ENCODE measurements at places on chromosomes 1 and 21. TPM values are rescaled to one million over a fixed set of nuclear protein-coding genes. Genes with fewer than 3 reads are reported as not detected.

Gene CENPS
- 5.6 TPM for total RNA-seq

- DNase-seq = no peak
Measured at GRCh38 chr1:190176776-190177175, 300.9 kb downstream of the BRINP3 start.

Gene FCRL2
- total RNA-seq = not detected

Gene DNAH14
- total RNA-seq = 11.4 TPM

- no peak for DNase-seq
Measured at GRCh38 chr1:221643404-221644144, 98.3 kb downstream of the DUSP10 start.

DNA sequence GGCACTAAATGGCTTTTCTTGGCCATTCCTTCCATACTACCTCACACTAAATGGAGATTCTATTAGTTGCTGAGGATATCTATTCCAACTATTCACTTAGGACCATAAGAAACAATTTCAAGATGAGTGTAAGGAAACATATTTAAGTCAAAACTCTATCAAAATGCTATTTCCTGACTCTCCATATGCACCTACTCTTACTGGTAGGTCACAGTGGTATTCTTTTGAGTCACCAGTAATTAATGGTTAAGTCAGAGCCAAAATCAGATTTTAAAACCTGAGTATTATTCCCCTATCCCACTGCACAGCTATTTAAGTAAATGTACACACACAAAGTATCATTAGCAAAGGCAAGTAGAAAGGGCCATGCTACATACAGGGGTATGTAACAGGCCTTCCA, 50.3 kb downstream of the ARID4B start:
- DNase-seq = no peak

DNA sequence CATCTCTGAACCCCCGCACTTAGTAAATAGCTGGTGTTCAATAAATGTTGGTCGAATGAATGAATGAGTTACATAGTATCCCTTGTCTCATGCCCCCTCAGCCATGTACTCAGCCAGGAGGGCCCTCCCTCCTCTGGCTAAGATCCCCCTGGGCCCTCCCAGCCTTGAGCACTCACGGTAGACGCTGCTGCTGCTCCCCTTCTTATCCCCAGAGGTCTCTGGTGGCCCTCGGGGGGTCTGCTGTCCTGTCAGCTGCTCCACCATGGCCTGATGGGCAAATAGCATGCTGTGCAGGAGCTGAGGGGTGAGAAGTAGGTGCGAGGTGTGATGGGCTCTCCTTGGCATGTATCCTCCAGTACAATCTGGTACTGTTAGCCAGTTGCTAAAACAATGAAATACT, 1.9 kb downstream of the ETV3L start:
- DNase-seq = no peak

DNA sequence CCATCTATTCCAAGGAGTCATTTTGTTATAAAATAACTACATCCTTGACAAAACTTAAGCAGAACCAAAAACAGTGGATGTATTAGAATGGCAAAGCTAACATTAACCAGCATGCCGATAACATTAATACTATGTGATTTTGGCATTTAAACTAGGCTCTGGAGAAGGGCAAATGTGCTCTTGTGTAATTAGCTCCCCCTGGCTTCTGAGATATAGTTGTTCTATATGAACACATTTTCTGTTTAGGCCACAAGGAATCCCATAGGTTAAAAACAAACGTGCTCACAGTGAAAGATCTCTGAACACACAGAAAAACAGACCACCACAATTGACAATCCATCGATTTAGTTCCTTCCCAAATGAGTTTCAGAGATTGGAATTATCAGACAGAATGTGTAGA, 57.4 kb upstream of the TARS2 start:
- no peak for DNase-seq

- DNase-seq = no peak
Measured at GRCh38 chr1:150484431-150484830, 2.8 kb upstream of the TARS2 start.

- no peak for DNase-seq
Measured at GRCh38 chr1:156465747-156466365, 34.7 kb downstream of the MEF2D start.

Gene GJB5
- total RNA-seq = 91.7 TPM

Gene FCGR3A
- 15.5 TPM for total RNA-seq

Gene SYTL1
- total RNA-seq = 141 TPM

DNA sequence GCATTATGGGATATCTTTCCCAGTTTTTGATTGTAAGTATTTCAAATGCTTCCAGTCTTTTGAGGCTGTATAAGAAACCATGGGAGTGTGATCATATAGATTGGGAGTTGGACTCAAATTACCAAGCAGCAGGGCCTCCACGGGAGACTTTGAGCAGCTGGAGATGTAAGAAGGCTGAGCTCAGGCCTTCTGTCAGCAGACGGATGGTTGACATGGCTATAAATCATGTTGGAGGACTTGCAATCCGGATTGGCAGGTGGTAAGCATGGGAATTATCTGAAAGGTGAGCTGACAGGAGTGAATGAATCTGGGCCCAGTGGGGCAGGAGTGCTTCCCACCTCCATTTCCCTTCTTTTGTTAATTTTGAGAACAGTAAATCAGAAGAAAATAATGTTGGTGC, 83.2 kb upstream of the PPM1J start:
- no peak for DNase-seq

DNA sequence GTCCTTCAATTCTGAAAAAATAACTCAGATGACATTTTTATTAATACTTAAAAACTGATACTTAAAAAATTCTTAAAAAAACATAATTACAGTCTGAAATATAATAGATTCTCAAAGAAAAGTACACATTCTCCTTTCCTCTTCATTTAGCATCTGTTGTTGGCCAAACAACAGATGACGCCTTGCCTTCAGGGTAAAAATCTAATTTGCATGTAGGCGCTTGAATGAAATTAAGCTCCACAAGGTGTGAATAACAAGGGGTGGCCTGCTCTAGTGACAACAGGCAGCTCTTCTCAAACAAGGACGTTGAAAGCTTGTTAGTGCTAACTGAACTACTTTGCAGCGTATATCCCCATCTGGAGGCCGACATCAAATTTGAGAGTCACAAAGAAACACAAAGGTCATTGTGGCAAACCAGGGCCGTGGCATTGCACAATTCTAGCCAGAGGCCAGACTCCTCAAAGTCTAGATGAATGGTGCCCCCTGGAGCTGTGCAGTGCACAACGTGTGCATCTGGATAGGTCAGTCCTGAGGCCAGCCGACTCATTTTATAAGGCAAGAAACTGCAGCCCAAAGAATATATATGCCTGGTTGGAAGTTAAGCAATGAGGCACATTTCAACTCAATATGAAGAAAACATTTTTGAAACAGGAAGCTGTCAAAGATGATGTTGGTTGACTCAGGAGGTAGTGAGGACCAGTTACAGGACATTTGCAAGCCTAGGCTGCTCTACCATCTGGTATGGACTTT, 459.2 kb upstream of the RUNX1 start:
- DNase-seq = no peak

GRCh38 chr1:25616987-25617624, 515 bp downstream of the MAN1C1 start:
- DNase-seq = no peak

GRCh38 chr1:194194724-194195123, 1008.3 kb upstream of the B3GALT2 start:
- DNase-seq = no peak

Gene MROH7
- 4.4 TPM for total RNA-seq

GRCh38 chr1:209305221-209305954, 278.1 kb upstream of the CAMK1G start:
- no peak for DNase-seq

GRCh38 chr1:10693497-10694273, 102.8 kb downstream of the CASZ1 start:
- no peak for DNase-seq

DNA sequence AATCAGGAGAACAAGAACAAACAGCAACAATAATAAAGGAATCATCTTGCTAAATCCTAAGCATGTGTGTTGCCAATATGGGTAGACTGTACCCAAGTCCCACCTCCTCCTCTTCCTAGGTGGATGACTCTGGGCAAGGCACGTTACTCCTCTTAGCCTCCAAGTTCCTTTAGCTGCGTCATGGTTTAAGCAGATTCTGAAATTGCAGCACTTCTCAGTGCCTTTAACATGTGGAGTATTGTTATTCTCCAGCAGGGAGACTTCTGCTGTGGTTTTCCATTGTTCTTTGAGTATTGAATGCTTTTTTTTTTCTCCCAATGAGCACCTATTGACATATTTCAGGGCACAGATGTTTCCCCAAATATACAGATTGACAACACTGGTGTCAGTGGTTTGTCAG, 15.5 kb downstream of the ARHGEF10L start:
- DNase-seq = no peak

GRCh38 chr1:12658531-12659453, 14.9 kb downstream of the AADACL4 start:
- no peak for DNase-seq

Gene CCDC27
- total RNA-seq = not detected

DNA sequence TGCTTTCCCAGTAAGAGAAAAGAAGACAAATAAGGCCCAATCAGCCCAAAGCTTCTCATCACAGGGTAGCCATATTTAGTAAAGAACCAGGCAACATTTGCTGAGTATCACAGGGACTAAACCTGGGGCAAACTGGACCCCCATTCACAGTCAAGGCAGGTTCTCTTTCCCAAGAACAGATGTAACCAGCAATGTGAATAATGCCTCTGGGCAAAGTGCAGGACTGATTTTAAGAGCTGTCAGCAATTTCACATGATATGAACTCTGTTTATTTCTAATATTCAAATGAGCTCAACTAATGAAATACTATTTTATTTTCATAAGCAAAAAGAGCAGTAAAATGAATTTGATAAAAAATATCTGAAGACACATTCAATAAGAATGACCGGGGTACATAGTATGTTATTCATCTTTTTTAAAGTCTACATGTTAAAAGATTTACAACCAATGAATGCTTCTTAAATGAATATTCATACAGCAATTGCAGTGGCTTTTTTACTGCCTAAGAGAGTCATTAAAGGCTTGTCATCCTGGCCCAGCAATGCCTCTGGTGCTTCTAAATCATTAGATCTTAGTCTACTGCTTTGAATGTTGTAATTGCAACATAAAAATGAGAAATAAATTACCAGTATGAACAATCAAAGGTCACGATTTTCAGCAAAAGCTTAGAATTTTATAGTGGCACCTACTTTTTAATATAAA, 308.8 kb downstream of the SMYD3 start:
- DNase-seq = no peak

Gene AMY2A
- not detected for total RNA-seq

Gene IGSF8
- 19.6 TPM for total RNA-seq

Gene S100A2
- total RNA-seq = 949 TPM

- no peak for DNase-seq
Measured at GRCh38 chr21:34988625-34989024, 60.5 kb downstream of the RUNX1 start.

DNA sequence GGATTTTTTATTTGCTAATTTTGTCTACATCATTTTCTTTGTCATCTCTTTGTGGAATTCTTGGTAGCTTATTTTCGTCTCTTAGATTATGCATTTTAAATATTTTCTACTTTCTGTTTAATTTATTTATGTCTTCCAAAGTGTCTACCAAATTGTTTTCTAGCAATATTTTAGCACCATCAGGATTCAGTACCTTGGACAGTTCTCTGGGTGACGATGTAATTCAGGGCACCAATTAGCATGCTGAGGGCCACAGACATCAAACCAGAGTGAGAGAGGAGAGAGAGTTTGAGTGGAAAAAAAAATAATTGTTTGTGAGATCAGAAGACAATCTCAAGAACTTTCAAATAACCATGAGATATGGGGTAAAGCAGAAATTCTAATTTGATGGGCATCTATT, 169.8 kb upstream of the CXADR start:
- DNase-seq = no peak

GRCh38 chr1:98184856-98185255, 264.0 kb upstream of the DPYD start:
- no peak for DNase-seq

- DNase-seq = no peak
Measured at GRCh38 chr1:147853391-147853790, 49.2 kb upstream of the GJA8 start.

Gene UBL4B
- total RNA-seq = not detected

Gene LCE1D
- not detected for total RNA-seq

DNA sequence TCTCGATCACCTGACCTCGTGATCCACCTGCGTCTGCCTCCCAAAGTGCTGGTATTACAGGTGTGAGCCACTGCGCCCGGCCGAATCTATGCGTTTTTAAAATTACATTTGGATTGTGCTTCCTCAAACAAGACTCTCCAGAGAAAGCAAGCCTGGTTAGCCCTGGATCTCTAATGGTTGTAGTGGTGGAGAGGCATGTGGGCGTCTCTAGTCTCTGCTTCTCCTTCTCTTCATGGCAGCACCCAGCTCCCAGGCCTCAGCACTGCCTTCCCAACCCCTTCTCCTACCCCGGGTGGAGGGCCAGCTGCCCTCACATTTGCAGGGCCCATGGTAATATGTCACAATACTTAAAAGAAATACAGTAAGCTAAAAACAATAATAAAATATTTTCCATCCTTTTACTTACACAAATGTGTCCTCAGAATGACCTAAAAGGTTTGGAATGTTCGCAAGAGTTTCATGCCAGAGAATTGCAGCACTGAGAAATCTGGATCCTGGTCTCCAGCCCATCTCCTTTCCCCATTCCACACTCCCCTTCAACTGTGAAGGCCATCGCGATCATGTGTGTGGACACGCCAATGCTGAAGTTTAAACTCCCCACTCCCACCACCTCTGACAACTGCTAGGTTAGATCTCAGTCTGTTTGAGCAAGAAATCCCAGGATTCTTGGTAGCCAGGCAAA, 7.0 kb downstream of the OR14I1 start:
- DNase-seq = no peak

Gene ITGB2
- 27.3 TPM for total RNA-seq

Gene SPRR2F
- total RNA-seq = 0.76 TPM

Gene LRRC8B
- 19.5 TPM for total RNA-seq

- no peak for DNase-seq
Measured at GRCh38 chr1:205240569-205240968, 12.8 kb downstream of the TMCC2 start.

GRCh38 chr1:210244746-210245367, 12.3 kb downstream of the SERTAD4 start:
- no peak for DNase-seq

DNA sequence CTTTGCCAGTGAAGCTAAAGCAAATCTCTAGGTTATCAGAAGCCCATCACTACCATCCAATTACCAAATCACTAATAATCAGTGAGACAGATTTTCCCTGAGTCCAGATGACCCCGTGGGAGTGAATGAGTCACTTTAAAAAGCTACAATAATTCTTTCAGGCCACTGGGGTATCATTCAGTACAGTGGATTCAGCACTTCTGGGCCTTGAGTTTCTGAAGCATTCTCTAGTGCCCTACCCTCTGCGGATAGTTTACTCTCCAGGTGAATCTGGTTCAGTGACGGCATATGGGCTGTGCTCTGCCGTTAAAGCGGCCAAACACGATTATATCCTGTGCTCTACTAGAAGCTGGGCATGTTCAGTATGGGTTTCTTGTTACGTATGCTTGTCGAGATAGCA, 26.1 kb downstream of the NR5A2 start:
- DNase-seq = no peak

- DNase-seq = no peak
Measured at GRCh38 chr1:160284220-160284781, 632 bp downstream of the PEX19 start.

Measured in esophagus squamous epithelium (tissue), 5 donors.